Brain (organoid and tissue), 16 donors: ENCODE measurements at places on chromosomes 5 and 9.
A peak's percentile ranks its signal among the peaks of the same experiment; 100 is the strongest.

- no peak for DNase-seq
Observed at GRCh38 chr5:173645437-173645807, 29.0 kb upstream of the BOD1 start.

DNA sequence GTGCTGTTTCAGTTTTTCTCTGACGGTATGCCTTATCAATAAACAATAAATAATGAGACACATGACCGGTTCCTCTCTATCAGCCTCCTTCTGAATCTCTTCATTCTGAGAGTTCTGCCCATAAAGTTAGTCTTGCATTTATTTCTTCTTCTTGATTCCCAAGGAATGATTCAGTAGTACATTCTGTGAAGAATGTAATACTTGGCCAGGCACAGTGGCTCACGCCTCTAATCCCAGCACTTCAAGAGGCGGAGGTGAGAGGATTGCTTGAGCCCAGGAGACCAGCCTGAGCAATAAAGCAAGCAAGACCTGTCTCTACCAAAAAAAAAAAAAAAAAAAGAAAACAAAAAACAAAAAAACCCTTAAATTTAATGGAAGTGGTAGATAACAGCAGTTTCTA, 53.9 kb downstream of the PAM start:
- no peak for DNase-seq

DNA sequence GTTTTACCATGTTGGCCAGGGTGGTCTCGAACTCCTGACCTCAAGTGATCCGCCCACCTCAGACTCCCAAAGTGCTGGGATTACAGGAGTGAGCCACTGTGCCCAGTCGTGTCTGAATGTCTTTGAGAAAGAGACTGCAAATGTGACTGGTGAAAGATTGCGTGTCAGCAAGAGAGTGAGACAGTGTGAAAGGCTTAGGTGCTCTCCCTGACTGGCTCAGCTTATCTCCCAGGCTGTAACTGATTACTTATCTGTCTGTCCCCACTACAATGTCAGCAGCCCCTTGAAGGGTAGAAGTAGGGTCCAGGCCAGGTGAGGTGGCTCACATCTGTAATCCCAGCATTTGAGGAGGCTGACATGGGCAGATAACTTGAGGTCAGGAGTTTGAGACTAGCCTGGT, 3.4 kb upstream of the FGFR4 start:
- no peak for DNase-seq

DNA sequence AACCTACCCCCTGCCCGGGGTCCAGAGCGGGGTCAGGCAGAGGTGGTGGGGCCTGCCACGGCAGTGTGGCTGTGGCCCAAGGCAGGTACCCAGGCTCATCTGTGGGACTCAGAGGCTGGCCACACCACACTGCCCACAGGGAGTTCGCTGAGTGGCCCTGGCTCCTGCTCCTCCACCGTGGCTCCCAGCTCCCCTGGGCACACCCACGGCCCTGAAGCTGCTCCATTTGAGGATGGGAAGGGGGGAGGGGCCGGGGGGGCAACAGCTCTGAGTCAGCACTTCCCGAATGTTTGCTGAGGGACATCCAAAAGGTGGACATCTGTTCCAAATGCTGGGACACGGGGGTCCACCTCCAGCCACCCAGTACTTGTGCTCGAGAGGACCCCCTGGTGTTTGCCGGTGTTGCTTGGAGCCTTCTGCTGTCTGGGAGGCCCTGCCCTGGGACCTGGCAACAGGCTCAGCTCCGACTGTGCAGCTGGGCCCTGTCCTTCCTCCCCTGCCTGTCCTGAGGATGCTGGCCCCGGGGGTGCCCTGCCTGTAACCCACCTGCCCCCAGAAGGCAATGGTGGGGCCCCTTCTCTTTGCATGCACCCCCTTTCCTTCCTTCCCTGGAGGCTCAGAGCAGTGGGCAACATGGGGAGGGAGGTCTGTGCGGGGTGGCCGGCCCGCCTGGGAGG, 2.5 kb upstream of the NRARP start:
- no peak for DNase-seq

DNA sequence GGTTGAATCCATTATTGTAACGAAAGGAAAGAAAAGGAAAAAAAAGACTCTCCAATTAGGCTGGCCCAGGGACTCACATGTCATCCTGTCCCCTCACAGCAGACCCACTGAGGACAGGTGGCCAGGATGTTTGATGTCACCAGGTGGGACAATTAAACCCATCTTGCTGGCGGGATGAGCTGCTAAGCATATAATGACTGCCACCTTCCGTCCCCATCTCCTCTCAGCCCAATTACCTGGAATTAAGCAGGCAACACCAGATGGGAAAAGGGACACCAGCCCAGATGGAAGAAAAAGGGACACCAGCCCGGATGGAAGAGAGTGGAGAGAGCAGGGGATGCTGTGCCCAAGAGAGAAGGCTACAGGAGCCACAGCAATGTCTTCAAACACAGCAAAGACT, 116.6 kb upstream of the SARDH start:
- peak; percentile 78 for DNase-seq
